Naive thymus-derived CD8-positive, alpha-beta T cell (primary cell): ENCODE measurements at places on chromosomes 3 and 15. TPM values are rescaled to one million over a fixed set of nuclear protein-coding genes. Genes with fewer than 3 reads are reported as not detected.

The PRICKLE2 gene
- total RNA-seq = not detected

GRCh38 chr3:156479604-156480003 lies 75.3 kb downstream of the SSR3 start:
- no peak for DNase-seq

DNA sequence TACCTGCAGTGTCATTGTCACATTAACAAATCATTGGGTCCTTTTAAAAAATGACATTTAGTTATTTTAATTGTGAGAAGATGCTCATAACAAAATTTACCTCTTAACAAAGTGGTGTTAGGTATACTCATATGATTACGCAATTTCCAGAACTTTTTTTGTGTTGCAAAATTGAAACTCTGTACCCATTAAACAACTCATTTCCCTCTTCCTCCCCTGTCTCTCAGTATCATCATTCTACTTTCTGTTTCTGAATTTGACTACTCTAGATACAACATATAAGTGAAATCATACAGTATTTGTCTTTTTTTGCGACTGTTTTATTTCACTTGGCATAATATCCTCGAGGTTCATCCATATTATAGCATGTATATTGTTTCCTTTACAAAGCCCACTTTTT lies 58.7 kb upstream of the CHST2 start:
- no peak for DNase-seq

The FAM3D gene
- not detected for total RNA-seq

GRCh38 chr3:52210550-52211046 lies 12.6 kb downstream of the ALAS1 start:
- DNase-seq = no peak

DNA sequence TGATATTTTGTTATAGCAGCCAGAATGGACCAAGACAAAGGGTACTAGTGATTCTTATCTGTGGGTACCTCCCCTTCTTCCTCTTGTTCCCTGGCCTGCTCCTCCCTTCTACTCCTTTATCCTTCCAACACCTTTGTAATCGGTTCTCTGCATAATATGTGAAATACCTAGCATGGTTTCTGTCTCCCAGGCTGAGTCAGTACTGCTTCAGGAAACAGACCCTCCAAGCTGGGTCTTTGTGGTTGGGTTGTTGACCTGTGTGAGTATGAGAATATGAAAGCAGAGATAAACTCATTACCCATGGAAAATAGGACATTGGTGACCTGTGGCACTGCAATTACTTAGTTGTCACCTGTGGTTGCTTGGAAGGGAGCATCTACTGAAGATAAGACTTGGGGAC lies 69.3 kb upstream of the KLF13 start:
- DNase-seq = no peak

The GPR149 gene
- total RNA-seq = not detected
